ENCODE measurements at places on chromosomes 1 and 21.

- peak; percentile 4 for DNase-seq
These were observed 602 bp upstream of the RIMKLA start for GRCh38 chr1:42379794-42380585.

DNA sequence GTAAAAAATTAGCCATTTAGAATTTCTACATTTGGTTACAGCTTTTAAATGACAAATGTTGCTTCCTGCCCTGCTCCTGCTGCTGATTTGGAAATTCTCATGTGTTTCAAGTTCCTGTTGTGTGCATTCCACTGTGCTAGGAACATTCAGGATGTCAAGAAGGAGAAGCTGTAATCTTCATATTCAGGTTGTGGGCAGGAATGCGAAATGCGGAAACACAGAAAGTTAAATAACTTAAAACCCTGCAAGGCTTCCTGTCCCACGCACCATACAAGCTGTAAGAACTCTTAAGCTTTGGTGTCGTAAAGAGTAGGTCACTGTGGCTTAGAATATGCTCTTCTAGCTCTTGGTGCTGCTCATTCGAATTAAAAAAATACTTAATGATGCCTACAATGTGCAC, 52.6 kb downstream of the S100B start:
- DNase-seq, result no peak

DNA sequence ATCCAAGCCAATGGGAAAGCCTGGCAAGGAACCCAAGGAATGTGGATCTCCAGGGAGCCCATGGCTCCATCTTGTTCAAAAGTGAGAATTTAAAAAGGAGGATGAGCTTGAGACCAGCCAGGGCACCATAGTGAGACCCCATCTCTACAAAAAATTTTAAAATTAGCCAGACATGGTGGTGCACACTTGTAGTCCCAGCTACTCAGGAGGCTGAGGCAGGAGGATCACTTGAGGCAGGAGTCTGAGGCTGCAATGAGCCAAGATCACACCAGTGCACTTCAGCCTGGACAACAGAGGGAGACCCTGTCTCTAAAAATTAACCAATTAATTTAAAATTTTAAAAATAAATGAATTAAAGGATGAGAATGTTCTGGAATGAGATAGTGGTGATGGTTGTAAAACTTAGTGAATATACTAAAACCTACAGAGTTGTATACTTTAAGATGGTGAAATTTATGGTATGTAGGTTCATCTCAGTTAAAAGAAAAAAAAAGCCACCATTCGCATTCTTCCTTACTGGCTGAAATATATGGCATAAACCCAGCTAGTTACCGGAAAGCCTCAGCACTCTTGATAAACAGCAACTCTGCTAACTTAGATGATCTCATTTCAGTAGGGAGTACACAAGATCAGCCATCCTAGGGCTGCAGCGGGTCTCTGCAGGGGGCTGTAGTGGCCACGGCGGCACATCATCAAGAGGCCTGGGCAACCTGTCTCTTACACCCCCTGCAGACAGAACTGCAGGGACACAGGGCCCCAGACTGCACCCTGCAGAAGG, 48.3 kb upstream of the H6PD start:
- no peak for DNase-seq

GRCh38 chr1:197725044-197725443, 50.2 kb downstream of the DENND1B start:
- no peak for DNase-seq

DNA sequence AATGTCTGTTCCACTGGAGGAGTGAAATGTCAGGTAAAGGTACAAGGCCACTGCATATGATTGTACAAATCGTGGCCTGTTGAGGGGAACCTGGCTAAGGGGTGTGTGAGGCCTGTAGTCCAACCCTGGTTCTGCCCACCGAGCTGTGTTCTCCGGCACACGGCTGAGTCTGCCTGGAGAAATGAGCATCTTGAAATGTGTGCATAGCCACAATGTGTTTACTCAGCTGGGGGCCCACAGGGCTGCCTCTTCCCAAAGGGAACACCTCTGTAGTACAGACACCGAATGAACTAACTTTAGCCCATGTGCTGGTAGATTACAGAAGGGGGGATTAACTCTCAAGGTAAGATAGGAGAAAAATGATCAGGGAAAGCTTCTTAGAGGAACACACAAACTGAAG, 30.2 kb downstream of the AK4 start:
- DNase-seq, result no peak

DNA sequence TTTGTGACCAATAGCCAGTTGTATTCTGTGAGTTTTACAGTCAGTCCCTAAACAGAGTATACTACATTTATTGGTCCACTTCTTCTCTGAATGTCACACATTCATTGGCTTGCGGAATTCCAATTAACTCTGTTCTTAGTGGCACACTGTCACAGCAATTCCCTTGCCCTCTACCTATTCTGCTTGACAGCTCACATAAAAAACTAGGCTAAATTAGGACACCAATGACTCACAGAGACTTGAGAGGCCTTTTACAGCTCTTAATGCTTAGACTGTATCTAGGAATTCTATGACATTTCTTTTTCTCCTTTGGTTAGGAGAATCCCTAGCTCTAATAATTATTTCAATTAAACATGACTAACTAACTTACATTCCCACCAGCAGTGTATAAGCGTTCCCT, 104.1 kb downstream of the NEGR1 start:
- DNase-seq, result peak; percentile 68

DNA sequence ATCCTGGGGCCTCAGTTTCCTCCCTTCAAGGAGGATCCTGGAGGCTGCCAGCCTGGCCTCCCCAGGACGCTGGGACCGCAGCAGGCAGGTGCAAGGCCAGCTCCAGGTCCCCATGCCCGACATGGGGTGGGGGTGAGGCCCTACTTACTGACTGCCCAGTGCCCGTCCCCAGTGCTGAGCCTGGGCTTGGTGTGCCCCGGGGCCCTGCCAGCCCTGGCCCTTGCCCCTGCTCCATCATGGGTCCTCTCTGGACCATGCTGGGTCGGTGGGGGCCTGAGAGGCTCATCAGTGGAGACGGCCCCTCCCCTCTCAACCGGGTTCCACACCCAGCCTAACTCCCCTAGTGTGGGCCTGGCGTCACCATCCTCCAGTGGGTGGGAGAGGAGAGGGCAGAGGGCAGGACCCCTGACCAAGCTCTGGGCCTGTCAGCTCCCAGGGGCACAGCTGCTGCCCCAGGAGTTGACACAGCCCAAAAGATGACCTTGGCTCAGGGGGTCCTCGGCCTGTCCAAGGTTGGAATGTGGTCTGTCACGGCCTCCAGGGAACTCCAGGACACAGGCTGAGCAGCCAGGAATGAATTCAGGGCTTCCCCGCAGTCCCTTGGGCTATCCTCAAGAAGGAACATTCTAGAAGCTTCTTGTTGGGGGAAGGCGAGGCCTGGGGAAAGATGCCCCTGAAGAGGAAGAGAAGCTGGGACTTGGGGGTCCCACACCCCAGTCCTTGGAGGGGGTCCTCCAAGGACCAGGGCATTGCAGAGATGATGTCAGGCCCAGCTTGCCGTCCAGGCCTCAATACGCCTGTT, 17.6 kb upstream of the ARF1 start:
- no peak for DNase-seq

DNA sequence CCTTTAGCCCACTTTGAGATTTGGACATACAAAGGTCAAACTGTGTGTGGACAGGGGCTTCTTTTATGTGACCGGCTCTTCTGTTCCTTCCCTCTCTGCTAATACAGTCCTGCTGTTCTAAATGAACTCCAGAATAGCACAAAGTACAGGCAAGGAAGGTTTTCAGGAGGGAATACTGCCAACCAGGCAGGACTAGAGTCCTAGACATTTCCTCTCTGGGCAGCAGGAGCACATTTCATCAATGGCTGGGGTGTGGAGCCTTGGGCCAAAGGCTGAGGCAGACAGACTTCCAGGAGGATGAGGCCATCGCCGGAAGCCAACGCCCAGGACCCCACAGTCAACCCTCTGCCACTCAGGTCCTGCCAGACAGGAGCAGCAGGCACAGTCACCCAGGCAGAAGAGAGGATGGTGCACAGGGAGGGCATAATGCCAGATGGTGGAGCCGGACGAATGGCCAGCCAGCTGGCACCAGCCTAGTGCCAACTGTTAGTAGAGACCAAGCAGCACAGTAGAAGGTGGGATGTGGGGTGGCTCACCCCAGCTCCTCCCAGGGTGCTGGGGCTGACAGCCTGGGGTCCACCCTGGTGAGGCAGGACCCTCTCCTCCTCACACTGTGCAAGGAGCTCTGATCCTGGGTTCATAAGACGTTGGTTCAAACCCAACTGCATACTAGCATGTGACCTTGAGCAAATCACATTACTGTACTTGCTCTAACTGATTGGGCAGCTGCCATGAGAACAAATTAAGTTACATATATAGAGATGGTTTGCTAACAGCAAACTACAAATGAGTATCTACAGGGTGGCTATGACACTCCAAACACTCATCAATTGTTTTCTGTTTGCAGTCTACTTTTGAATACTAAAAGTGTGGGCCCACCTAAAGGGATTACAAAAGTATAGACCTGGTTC, 410.7 kb downstream of the SIPA1L2 start:
- no peak for DNase-seq

DNA sequence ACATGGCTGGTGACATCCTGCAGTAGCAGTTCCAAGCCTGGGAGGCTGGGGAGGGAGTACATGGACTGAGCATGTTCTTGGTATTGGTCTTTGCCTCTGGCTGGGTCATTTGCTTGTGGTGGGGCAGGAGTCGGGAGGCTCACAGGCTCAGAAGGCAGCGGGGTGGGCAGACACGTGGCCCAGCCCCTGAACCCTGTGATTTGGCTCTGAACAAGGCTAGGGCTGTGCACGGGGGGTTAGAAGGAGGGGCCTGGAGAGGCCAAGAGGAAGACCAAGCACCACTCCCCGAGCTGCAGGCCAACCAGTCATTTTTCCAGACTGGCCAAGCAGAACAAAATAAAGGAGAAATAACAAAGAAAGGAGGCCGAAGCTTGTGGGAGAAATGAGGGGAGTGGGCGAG, 9.7 kb upstream of the PRELP start:
- DNase-seq, result no peak

DNA sequence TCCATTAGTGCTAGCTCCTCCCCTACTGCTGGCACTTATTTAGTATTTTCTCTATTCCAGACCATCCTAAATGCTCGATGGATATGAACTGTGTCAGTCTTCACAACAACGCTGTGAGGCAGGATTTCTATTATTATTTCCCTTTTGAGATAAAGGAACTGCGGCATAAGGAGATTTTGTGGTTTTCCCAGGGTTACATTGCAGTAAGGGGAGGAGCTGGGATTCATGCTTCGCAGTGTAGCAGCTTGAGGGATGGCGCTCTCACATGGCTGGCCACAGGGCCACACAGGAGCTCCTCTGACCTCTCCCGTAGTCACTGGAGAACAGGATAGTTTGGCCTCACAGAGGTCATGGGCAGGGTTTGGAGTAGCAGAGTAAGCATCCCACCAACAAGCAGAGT, 116.9 kb downstream of the BEND5 start:
- DNase-seq, result no peak

DNA sequence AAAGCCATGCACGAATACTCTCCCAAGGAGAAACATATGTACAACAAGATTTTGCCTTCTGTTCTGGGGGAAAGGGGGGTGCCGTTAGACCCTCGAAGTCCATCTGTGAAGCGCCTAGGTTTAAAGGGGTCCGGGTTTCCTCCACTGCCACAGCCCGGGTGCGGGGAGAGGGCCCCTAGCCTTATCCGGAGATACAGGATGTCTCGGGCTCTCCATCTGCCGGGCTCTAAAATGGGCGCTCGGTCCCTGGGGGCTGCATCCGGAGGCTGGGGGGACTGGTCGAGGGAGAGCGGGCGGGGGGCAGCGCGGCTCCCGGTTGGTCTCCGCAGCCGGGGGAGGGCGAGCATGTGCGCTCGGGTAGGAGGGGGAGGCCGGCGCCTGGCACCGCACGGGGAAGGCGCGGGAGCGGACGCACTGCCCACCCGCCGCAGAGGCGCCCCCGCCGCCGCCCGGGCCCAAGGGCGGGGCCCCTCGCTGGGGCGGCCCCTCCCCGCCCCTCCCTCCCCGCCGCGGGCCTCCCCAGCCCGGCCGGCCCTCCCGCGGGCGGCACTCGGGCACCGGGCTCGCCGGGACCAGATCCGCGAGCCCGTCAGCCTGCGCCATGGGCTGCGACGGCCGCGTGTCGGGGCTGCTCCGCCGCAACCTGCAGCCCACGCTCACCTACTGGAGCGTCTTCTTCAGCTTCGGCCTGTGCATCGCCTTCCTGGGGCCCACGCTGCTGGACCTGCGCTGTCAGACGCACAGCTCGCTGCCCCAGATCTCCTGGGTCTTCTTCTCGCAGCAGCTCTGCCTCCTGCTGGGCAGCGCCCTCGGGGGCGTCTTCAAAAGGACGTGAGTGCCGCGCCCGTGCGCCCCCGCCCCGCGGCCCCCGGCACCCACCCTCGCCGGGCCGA, 63.1 kb downstream of the ELK4 start:
- DNase-seq, result no peak

DNA sequence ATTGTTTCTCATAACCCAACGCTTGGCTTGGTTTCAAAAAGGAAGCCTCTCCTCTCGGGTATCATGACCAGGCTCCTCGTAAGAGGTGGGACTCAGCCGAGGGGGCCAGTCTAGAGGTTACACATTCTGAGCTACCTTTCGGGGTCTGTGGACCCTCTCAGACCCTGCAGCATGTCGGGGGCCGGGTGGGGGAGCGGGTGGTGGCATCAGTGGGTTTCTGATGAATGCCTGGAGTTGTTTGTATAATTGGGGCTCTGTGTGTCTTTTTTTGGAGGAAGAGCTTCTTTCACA, 229.3 kb downstream of the CAMTA1 start:
- no peak for DNase-seq

DNA sequence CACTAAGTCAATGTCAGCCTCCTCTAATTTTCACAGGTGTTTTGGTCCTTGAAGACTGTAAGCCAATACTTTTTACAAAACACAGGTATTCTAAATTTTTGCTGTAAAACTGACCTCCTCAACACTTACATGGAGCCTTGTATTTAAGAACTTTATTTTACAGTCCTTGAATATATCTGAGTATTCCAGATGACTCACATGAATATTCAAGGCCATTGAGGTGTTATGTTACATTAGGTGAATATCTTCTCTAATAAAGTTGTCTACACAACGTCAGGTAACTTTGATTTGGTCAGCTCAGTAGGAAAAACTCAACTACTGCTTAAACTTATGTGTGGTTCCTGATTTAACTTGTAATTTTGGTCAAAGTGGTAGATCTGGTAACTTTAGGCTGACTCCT, 254.2 kb downstream of the OLFM3 start:
- no peak for DNase-seq

DNA sequence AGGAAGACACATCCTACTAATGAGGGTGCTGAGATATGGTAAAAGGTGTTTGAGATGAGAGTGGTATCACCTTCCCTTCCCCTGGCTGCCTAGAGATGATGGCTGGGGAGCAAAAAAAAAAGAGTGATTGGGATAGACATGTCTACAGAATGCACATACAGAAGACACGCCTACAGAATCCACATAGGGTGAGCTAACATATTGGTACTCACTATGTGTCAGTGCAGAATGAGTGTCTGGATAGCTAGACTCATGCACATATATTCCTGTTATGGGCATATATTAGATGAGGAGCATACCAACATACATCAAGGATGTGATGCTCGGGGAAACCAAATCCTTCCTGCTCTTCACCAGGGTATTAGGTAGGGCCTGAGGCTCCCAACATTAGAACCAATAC, 16.2 kb downstream of the CD34 start:
- DNase-seq, result no peak

Measured in HFFc6 (cell line).